ENCODE measurements at places on chromosomes 12 and 14.

- DNase-seq: no peak
These were observed 134.4 kb downstream of the BCAT1 start for GRCh38 chr12:24814379-24815113.

- no peak for DNase-seq
These were observed 1276.3 kb downstream of the TMEM121 start for GRCh38 chr14:106802413-106803364.

DNA sequence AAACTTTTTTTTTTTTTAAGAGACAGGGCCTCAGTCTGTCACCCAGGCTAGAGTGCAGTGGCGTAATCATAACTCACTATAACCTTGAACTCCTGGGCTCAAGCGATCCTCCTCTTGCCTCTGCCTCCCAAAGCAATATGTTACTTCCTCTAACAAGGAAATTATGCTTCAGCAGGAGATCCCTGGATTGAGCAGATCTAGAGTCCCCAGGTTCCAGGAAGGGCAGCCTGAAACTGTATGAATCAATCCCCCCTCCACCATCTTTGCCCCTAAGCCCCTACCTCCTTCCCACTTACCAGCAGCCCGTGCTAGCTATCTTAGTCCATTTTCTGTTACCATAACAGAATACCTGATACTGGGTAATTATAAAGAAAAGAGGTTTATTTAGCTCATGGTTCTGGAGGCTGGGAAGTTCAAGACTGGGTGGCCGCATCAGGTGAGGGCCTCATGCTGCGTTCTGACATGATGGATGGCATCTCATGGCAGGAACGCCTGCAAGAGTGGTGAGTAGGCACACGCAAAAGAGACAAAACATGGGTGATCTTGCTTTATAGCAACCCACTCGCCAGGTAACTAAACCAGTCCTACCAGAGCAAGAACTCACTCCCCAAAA, 5.0 kb downstream of the TAMALIN start:
- no peak for DNase-seq

- DNase-seq: no peak
These were observed 60.6 kb downstream of the FBXL14 start for GRCh38 chr12:1533602-1534304.

DNA sequence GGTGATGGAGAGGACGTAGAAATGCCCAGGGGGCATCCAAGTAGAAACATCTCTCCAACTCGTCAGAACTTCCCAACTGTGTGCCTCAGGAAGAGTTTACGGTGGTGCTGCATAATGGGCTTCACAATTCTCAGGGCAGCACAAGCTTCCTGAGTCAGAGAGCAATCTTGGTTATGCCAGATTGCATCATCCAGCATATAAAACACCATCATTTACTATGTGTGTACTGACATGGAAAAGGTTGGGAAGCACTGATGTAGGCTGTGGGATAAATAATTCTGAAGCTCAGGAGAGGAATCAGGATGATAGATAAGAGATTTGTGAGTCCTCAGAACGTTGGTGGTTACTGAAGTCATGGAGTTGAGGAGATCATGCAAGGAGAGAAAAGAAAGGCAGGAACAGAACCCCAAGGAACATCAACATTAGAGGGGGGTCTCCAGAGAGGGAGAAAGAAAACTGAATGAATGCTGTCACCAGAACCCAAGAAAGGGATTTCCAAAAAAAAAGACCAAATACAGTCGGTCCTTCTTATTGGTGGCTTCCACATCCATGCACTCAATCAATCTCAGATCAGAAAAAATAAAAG, 4.7 kb upstream of the NCKAP5L start:
- DNase-seq: no peak

DNA sequence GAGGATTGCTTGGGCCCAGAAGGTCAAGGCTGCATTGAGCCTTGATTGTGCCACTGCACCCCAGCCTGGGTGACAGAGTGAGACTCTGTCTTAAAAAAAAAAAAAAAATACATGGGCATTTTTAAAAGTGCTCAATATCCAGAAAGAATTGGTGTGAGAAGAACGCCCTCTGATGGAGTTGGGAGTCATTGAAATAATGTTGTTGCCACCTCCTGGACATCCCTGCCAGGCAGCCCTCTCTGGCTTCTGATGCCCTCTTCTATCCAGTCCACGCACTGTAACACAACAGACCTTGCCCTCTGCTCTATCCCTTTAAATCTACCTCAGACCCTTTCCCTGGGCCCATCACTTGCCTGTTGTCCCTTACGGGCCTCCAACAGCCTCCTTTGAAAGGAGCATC, 4.9 kb downstream of the PTGDR start:
- DNase-seq: no peak

- no peak for DNase-seq
These were observed 1.6 kb downstream of the LRP1 start for GRCh38 chr12:57129889-57130288.

DNA sequence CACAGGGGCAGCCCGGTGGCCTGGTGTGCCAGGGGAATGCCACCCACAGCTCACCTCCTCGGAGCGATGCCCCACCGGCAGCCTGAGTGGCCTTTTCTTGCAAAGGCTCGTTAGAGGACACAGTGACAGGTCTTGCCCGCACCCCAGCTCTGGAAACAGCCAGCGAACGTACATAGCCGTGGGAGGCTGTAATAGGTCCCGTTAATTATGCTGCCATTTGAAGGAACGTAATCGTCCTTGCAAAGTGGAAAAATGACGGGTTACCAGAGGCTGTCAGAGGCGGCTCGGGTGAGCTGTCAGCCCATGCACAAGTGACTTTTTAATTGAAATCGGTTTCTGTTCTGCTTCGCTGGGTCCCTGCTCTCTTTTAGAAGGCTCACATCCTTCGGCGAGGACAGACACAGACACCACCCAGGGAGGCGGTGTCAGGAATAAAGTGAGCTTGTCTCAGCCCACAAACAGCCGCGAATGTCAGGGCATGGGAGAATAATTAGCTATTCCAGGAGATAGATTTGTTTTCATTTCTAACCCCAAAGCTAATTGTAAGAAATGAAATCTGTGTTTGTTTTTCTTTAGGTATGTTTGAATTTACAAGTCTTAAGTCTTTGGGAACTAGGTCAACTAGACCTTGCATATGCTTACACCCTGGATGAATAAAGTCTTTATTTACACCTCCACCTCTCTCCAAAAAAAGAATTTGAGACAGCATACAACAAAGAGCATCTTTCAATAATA, 77.2 kb upstream of the RFLNA start:
- DNase-seq: no peak

DNA sequence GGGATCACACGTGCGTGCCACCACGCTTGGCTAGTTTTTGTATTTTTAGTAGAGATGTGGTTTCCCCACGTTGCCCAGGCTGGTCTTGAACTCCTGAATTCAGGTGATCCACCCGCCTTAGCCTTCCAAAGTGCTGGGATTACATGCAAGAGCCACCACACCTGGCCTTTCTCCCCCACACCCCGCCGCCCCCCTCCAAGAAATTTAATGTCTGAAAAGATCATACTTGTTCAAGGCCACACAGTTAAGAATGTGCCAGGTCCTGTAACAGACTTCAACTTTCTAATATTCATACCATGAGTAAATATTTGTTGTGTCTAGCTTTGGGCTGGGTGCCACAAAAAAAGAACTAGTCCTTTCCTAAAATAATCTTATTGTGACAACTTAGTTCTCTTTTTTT, 9.1 kb downstream of the GATC start:
- no peak for DNase-seq

GRCh38 chr12:90940872-90941499, 14.0 kb downstream of the CCER1 start:
- no peak for DNase-seq

- DNase-seq: no peak
These were observed 6.8 kb upstream of the TESPA1 start for GRCh38 chr12:54991161-54991990.

- no peak for DNase-seq
These were observed 124.6 kb downstream of the ERC1 start for GRCh38 chr12:1115484-1116231.

GRCh38 chr12:106903241-106903945, 52.3 kb upstream of the TMEM263 start:
- peak; percentile 39 for DNase-seq

DNA sequence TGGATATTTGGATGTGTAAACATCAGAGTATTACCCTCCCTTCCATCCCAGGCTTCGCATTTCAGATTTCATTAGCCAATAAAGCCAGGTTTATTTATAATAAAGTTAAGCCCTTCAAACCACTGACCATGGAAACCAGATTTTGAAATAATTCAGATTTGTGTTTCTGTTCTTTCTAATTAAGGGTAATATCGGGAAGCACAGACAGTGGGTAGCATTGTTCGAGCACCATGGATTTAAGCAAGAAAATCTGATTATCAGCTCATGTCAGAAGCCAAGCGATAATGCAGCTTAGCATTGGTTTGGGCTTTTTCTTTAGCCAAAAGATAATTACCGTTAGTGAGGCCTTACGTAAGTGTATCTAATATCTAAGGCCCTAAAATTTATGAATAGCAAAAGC, 116.1 kb downstream of the C12orf42 start:
- DNase-seq: no peak

DNA sequence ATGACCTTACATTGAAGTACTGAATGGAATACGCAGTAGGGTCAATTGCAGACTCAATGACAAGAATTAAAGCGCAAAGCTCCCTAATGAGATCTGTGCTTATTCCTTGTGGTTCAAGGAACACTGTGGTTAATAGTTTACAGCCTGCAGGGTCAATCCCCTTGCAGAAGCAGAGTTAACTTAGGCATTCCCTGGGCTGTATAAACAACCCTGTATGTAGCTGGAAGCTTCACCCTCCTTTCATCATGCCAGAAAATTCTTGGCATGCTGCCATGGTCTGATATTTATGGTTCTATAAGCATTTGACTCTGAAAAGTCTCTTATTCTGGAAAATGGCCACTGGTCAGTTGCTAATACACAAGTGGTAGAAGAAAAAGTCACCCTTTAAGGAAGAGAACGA, 227.7 kb downstream of the NOVA1 start:
- DNase-seq: no peak
